OCI-M1 (cell line): ENCODE measurements at places on chromosomes 2 and 18.
A peak's percentile ranks its signal among the peaks of the same experiment; 100 is the strongest.

GRCh38 chr2:138184428-138184827 lies 220.2 kb downstream of the HNMT start:
- DNase-seq, result no peak

DNA sequence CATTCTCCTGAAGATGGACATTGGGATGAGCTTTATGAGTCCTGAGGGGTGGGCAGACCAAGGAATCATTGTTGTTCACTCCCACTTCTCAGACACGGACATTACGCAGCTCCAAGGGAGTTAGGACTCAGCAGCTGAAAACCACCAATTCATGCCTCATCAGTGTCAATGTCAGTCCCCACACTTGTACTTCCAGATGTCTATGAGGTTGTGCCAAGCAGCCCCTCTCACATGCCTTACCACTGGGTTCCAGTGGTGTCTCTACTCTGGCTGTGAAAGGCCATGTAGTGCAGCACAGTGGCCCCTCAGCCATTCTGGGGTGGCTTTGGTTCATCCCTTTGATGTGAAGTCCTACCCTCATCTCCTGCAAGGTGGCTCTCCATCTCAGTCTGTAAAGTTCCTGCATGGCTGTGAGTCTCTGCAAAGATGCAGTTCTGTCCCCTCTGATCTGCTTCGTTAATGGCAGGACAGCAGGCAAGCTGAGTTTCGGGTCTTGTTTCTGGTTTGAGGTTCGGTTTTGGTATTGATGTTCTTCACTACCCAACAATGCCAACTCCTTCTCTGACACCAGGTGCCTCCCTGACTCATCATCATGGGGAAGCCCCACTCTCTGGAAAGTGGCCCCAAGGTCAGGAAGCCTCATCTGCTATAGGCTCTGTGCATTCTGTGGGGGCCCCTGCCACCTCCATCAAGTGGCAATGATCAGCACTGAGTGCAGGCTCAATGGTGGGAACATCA lies 14.0 kb upstream of the COL6A3 start:
- no peak for DNase-seq

GRCh38 chr2:161825429-161825828 lies 201.2 kb downstream of the SLC4A10 start:
- no peak for DNase-seq

DNA sequence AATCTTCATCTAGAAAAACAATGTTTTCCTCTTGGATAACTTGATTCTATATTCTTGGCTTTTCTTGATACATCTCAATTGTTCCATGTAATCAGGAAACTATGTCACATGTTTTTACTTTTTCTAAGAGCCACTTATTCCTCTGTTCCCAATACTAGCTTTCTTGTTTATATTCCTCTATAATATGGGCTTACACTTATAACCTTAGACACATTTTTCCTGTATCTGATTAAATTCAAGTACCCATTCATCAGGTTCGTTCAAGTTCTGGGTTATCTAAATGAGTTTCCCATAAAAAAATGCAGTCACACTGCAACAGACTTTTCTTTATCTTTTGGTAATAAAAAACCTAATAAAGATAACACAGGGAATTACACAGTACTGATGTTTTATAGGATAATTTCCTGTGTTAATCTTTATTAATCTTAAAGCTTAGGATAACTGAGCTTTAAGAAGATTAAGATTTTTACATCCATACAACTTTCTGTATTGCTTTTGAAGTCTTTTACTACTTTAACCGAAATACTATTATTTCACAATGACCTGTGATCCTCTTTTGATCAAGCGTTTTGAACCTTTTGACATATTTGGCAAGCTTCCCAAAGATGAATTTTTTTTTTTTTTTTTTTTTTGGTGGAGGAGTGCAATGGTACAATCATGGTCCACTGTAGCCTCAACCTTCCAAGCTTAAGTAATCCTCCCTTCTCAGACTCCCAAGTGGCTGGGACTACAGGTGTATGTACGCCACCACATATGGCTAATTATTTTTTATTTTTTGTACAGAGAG lies 44.3 kb upstream of the C2orf66 start:
- no peak for DNase-seq

GRCh38 chr2:230542751-230543150 lies 126.8 kb downstream of the SP100 start:
- peak; percentile 30 for DNase-seq

GRCh38 chr2:96900237-96900636 lies 30.4 kb upstream of the SEMA4C start:
- DNase-seq, result no peak

GRCh38 chr18:40576507-40577115 lies 1378.4 kb upstream of the PIK3C3 start:
- DNase-seq, result no peak

DNA sequence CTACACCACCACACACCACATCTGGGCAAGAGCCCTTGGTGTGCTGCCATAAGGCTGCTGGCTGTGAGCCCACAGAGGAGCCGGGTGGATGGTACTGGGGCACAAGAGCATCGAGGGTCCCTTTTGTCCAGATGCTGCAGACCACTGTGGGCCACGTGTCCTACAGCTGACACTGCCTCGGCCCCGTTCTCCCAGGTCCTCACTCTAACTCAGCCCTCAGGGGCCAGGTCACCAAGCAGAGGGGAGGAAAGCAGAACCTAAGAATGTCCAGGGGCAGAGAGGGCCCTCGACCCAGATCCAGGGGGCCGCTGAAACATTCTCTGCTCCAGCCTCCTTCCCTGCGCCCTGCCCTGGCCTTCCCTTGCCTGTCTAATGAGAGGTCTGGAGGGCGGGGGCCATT lies 91.7 kb upstream of the ASB18 start:
- no peak for DNase-seq

DNA sequence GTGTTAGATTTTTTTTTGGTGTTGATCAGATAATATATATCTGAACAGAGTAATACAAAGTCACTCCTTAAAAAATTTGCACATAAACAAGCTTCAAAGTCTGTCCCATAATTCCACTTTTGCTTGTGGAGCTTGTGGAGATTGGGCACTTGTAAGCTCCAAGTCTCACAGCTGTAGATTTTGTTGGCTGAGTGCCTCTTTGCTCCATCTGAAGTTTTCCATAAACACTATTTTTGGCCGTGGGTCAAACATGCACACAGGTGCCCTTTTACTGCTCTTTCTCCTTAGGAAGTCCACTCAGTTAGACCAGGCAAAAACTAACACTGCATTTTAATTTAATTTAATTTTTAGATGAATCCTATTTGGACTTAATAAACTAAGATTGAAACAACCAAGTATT lies 3.6 kb upstream of the KCNJ13 start:
- no peak for DNase-seq

DNA sequence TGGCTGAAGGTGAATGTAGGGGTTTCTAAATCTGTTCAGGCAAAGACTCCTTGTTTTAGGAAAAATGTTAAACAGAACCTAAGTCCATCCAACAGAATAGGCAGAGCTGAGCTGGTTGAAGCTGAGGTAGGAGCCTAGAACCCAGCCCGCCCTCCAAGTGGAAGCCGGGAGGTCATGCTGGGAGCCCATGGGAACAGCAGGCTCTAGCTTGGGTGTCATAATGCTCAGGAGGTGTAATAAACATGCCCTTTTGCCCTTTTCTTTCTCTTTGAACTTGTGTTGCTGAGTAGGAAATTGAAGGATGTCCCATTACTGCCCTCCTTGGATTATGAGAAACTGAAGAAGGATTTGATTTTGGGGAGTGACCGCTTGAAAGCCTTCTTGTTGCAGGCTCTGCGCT lies 60.3 kb downstream of the ARMC9 start:
- no peak for DNase-seq

GRCh38 chr18:63422864-63423304 lies 608 bp upstream of the VPS4B start:
- DNase-seq, result no peak

DNA sequence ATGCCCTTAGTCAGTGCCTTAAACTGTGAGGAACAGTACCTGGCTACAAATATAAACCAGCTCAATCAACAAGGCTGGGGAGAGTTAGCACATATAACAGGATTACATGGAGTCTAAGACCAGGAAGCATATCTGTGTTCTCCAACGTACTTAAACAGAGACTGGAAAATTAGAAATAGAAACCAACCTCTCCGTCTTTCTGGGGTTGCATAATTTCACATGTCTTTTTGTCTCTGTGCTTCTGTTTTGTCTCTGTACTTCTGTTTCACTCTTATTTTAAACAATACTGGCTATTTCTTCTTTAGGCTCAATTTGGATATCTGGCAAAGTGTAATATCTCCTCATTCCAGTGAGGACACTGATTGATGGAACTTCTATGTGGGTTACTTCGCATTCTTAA lies 749.0 kb upstream of the ZEB2 start:
- no peak for DNase-seq

GRCh38 chr18:37381554-37381953 lies 184.0 kb downstream of the CELF4 start:
- no peak for DNase-seq

DNA sequence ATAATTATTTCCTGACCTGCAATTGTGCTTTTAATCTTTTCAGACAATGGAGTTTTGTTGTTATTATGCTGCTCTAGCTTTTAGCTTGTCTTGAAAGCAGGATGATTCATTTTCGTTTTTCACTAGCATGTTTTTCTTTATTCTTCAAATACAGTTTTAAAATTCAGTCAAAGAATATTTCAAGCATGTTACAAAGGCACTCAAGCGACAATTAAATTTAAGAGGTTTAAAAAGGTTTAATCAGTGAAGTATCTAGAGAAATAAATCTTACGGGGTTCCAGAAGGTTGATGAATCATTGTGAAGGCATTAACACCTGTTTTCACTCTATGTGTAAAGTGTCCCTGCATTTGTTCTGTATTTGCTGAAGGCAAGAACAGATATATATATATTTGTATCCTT lies 390.7 kb upstream of the TMEFF2 start:
- no peak for DNase-seq

GRCh38 chr2:86213056-86213455 lies 13.8 kb downstream of the MRPL35 start:
- DNase-seq, result no peak

DNA sequence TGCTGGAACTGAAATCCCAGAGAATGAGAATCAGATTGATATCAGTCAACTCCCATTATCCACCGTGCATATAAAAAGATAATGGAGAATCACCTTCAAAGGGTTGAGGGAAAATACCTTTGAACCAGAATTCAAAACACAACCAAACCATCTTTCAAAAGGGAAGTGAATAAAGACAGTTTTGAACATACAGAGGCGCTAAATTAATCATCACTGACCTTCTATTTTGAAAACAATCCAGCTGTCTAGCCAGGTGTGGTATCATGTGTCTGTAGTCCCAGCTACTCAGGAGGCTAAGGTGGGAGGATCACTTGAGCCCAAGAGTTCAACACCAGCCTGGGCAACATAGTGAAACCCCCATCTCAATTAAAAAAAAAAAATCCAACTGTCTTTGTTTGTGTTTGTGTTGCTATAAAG lies 63.6 kb downstream of the TRABD2A start:
- no peak for DNase-seq

- DNase-seq, result no peak
Measured at GRCh38 chr2:33366473-33366872, 110.0 kb upstream of the RASGRP3 start.

DNA sequence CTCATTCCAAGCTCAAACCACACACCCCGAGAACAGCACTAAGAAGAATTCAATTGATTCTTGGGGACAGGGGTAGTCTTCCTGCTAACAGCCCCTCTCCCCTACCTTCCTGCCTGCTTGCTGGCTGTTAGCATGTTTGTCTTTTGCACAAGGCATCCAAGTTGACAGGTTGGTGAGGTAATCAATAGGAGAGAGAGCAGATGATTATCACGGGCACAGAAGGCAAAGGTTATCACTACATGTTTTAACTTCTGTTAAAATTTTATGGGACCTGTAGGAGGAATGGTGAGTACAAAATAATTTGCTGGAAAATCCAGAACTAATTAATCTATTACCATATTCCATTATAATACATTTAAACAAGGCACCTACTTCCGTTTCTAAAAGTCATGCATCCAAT lies 442.1 kb upstream of the TCF4 start:
- no peak for DNase-seq

- DNase-seq, result no peak
Measured at GRCh38 chr18:189254-189653, 30.9 kb downstream of the USP14 start.

DNA sequence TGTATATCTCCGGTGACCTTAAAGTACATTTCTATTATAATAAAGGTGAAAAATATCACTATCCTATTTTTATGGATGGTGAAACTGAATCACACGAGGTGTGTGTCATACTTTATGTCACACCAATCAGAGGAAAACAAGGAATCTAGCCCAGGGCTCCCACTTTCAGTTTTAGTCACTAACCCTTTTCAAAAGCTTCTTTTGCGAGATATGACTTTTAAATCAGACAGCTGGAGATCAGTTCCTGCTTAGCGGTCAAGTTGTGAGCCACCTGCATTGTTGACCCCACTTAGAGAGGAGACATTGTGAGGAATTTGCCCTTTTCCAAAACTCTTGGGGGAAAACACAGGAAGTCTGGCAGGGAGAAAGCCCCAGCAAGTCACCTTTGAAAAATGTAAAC lies 70.5 kb downstream of the CPS1 start:
- DNase-seq, result peak; percentile 30

DNA sequence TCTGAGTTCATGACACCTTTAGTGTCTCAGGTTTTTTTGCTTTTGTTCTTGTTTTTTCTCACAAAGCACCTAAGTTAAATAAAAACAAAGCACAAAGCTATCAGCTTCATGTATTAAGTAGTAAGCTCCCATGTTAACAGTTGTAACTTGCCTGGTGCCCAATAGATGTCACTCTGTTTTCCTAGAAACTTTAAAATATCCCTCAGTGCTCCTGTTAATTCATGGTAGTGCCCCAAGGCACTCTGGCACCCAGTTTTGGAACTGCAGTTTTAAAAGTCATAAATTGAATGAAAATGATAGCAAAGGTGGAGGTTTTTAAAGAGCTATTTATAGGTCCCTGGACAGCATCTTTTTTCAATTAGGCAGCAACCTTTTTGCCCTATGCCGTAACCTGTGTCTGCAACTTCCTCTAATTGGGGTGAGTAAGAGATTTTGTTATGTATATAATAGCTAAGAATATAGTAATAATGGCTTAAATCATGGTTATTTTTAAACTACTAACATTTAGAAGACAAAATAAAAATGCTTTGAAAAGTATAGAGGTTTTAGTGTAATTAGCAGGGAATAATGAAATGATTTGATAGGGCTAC lies 555.0 kb upstream of the TMEFF2 start:
- DNase-seq, result peak; percentile 45

DNA sequence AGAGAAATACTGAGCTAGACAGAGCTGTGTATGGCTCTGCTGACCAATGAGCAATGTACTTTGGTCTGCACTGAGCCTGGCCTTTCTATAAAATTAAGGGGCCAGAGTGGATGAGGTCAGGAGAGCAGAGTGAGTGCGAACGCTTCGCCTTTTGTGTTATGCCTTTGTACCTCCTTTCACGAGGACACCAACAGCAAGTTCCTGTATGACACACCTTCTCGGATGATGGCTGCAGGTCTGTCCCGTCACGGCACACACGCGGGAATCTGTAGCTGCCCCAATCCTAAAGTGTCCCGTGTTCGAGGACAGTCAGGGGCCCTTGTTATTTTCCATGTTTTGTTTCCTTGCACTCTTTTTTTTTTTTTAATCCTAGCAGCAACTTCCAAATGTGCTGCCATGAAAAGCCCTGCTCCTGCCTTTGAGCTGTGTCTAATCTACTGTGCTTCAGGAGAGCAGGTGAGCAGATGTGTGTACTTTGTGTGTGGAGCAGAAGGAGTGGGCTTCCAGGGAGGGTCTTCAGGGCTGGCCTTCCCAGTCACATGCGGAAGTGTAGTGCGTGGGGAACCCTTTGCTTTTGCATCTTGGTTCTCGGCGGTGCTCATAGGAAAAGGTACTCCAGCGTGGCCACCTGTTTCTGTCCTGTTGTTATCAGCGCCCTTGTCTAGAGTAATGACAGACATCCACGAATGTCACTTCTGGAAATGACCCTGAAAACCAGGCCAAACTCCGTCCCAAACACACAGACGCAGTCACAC lies 213.2 kb downstream of the NDUFA10 start:
- no peak for DNase-seq
